ENCODE measurements at places on chromosomes 4 and X. TPM values are rescaled to one million over a fixed set of nuclear protein-coding genes. Genes with fewer than 3 reads are reported as not detected.
A peak's percentile ranks its signal among the peaks of the same experiment; 100 is the strongest.

DNA sequence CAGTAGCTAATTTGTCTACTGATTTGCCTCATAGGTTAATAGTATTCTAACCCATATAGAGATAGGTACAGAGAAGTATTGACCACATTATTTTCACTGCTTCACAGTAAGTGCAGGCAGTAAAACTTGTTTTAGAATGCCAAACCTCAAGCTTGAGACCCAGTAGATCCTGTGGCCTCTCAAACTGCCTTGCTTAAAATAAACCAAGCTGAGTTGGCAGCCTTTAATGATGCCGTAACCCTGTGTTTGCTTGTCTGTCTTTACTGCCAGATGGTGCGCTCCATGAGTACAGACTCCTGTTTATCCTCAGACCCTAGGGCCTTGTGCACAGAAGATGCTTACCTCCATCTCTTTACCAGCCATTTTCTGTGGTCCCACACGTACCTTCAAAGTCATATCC lies 50.8 kb downstream of the ANXA3 start:
- DNase-seq, result no peak

DNA sequence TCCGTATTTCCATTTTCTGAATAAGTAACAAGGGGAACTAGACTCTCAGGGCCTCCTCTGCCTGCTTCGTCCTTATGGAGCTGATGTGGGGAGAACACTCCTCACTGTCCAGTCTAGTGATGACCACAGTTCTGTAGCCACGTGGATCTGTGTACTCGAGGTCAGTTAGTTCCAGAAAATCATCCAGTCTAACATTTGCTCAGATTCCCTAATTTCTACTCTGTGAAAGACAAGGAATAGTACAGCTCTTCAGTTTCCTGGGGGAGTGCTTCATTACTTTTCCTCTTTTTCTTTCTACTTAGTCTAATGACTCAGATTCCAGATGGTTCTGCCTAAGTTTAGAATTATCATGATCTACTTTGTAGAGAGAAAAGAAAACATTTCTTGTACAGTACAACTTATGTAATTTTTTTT lies 82.6 kb downstream of the SORBS2 start:
- DNase-seq, result no peak

Gene RHOXF2B
- total RNA-seq, result not detected

GRCh38 chrX:116873671-116874070 lies 410.9 kb upstream of the CT83 start:
- peak; percentile 25 for DNase-seq

DNA sequence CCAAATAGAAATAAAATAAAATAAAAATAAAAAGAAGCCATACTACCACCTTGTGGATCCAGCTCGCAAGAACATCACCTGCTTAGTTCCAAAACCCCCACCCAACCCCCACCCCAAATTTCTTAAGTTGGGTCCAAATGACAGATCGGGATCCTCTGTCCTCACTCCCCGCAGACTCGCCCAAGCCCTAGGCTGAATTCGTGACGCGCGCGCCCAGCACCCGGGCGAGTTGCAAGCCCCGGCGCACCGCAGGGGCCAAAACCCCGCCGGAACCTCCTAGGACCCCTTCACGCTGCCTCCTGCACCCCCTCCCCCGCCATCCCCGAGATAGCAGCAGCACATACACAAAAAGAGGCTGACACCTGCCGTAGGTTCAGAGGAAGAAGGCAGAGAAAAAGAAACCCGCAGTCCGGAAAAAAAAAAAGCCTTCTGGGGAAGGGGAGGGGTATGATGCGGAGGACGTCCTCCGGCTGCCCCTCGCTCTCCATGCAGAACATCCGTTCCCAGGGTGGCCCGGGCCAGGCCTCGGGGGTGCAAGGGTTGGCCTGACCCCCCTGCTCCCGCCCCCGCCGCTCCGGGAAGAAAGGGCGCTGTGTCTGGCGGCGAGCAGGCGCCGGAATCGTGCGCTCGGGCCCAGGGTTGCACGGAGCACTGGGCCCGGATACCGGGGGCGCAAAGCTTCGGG lies 2.6 kb downstream of the NLGN4X start:
- DNase-seq, result no peak

Gene ALPK1
- total RNA-seq, result 3.0 TPM

GRCh38 chr4:182504463-182504862 lies 261.3 kb downstream of the TENM3 start:
- DNase-seq, result no peak

DNA sequence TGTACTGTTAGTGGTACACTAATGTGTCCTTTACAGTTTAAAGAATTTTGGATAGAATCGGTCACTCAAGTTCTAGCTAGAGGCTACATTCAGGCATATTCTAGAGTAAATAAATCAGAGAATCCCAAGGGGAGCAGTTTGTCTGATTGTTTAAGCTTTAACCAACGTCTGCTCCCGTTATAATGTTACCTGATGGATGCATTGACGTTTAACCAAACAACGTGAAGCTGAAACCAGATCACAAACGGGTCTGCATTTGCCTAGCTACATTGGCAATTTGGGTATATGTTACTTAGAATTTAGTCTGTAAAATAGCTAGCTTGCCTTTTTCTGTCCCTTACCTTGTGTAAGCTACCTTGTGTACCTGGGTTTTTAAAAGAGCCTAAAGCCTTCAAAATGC lies 1.6 kb downstream of the PI4K2B start:
- DNase-seq, result no peak

GRCh38 chr4:131488772-131489171 lies 1660.3 kb upstream of the PCDH10 start:
- no peak for DNase-seq

Gene GABRB1
- 0.29 TPM for total RNA-seq

Gene SRPK3
- 0.17 TPM for total RNA-seq

DNA sequence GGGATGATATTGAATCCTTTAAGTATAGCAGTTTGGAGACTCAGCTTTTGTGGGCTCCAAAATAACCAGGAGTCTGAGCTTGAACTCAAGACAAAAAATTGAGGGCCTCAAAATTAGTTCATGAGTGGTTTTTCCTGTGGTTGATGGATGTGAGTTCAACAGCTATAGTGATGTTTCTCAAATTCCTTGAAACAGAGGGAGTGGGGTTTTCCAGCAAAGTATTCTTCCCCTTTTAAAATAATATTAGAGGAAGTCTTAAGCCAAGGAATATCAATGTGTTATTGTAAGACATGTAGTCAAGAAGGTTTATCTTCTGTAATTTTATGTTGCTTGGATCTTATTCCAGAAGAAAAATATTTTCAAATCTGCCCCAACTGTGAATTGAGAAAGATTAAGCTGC lies 10.6 kb downstream of the OTC start:
- no peak for DNase-seq

DNA sequence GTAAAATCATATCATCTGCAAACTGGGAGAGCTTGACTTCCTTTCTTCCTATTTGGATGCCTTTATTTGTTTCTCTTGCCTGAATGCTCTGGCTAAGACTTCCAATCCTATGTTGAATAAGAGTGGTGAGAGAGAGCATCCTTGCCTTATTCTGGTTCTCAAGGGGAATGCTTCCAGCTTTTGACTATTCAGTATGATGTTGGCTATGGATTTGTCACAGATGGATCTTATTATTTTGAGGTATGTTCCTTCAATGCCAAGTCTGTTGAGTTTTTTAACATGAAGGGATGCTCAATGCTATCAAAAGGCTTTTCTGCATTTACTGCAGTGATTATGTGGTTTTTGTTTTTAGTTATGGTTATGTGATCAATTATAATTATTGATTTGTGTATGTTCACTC lies 2144.6 kb upstream of the TENM3 start:
- no peak for DNase-seq

Gene PAGE2
- not detected for total RNA-seq

DNA sequence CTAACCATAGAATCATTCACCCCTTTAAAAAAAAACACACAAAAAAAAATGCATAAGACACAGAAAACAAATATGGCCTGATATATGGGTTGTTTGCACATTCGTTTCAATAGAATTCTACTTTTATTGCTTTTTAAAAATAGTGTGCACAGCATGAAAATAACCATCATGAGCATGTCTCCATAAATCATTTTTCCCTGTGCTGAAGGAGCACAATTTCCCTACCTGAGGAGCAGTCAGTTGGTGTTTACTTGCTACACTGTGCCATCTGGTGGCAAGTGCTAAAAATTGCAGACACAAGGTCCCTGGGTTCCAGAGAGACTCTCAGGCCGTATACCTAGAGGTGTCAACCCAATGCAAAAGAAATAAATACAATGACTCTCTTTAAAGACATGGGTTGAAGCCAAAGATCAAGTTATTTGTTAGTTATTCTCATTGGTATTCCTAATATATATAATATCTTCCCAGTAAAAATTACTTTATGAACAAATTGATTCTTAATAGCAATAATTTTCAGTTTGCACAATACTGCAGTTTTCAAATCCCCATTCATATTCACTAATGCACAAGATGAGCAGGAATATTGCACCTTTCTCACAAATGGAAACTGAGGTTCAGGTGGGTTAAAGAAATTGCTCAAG lies 551.4 kb downstream of the IQCM start:
- peak; percentile 13 for DNase-seq

- DNase-seq, result no peak
Measured at GRCh38 chr4:123848606-123849005, 452.0 kb downstream of the SPRY1 start.

- no peak for DNase-seq
Measured at GRCh38 chr4:135207531-135207930, 1005.9 kb upstream of the PABPC4L start.

Gene SASH3
- not detected for total RNA-seq

Gene F11
- not detected for total RNA-seq

- DNase-seq, result no peak
Measured at GRCh38 chrX:72062916-72063315, 68.8 kb downstream of the RTL5 start.

- no peak for DNase-seq
Measured at GRCh38 chrX:133698298-133698697, 283.0 kb upstream of the GPC4 start.

DNA sequence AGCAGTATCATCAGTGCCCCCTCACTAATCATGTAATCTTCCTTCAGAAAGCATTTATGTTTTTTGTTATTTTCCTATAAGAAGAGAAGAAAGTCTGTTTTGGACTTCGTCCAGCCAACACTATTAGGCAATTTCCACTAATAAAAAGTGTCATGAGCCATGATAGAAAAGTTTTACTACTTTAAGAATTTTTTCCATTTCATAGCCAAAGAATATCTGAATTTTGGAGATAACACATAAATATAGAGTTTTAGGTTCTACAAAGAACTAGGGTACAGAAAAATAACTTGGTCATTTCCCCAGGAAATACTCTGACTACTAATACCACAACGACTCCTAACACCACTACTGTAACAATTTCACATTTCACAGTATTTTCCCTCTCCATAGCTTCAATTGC lies 41.8 kb upstream of the VEGFC start:
- no peak for DNase-seq

- DNase-seq, result no peak
Measured at GRCh38 chrX:133660281-133660680, 245.0 kb upstream of the GPC4 start.

- DNase-seq, result no peak
Measured at GRCh38 chr4:20249333-20249732, 2.4 kb upstream of the SLIT2 start.

DNA sequence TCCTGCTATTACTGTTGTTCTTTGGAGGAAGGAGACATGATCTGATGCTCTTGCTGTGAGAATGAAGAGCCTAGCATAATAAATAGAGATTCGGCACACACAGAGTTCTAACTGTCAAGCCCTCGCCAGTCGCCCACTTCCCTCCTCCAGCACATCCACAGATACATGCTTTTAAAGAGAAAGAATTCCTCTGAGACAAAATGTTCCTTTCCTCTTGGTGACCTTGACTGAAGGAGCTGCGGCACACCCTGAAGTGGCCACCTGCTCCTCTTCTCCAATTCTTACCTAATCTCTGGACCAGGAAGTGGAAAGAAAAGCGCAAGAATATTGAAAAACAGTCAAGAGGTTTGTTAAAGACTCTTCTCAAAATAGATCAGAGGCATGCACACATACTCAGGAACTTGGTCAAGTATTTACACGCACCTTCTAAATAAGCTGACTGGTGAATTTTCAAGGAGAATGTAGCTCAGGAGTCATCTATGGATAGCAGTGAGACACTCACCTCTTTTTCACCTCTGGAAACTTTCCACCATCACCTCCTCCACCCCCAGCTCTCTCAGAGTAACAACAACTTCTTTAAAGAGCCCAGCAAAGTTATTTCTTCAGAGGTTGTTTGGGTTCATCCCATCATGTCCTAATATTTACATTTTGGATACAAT lies 95.4 kb downstream of the PARM1 start:
- no peak for DNase-seq

Gene ZNF185
- total RNA-seq, result 41.6 TPM

Gene OPRPN
- not detected for total RNA-seq

DNA sequence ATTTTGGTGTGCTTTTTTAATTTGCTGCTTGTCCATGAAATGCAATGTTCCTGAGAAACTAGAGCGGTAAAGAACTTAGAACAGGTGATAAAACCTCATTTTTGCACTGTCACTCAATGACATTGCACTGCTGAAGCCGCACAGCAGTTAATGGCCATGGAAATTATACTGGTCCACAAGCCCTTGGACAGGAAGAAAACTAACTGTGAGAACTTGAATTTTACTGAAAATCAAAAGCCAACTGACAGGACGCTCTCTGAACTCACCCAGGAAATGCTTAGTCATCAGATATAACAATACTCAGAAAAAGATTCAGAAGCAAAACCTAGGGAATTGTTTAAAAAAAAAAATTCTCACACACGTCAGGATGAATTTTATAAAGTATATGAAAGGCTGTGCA lies 246.4 kb upstream of the SLC7A11 start:
- DNase-seq, result no peak

DNA sequence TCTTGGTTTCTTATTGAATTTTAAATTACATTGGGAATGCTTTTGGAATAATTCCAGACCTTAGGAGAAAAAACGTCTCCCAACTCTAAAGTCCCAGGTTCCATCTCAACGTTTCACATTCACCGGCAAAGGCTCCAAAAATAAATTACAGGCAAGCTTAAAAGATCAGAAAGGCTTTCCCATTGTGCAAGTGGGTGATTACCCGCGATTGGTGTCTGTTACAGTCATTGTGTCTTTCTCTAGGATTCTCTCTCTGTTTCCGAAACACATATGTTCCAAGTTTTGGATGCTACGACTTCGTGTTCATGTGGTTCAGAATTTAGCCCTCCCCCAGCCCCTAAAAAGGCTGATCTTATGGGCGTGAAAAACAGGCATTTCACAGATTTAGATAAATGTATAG lies 41.8 kb downstream of the PALLD start:
- no peak for DNase-seq

DNA sequence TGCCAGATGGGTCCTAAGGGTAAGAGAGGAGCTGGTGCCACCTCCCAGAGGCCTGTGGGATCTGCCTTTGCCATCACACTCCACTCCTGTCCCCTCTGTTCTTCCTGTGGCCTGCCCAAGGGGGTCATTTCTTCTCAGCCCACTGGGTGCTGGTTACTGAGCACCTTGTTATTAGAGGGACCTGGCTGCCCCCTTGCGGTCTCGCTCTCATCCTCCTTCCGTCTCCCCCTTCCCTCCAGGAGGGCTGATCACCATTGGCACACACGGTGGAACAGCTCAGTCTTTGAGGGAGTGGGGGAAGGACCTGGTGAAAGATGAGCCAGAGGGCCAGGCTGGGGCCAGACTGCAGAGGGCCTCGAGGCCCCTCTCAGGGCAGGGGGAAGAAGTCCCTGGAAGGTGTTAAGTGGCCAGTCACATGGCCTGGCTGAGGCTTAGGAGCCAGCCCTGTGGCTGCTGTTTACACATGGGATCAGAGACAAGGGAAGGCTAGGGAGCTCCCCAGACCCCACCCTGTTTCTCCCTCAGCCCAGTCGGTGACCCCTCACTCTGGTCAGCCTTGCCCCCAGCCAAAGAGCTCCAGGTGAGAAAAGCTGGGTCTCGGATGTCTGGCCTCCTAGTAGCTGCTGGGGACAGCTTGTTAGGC lies 68.1 kb downstream of the MTMR1 start:
- no peak for DNase-seq

GRCh38 chr4:110124711-110125110 lies 73.7 kb downstream of the ELOVL6 start:
- no peak for DNase-seq

Measured in epithelial cell of proximal tubule (primary cell).